ENCODE measurements at places on chromosomes 12 and 14.

DNA sequence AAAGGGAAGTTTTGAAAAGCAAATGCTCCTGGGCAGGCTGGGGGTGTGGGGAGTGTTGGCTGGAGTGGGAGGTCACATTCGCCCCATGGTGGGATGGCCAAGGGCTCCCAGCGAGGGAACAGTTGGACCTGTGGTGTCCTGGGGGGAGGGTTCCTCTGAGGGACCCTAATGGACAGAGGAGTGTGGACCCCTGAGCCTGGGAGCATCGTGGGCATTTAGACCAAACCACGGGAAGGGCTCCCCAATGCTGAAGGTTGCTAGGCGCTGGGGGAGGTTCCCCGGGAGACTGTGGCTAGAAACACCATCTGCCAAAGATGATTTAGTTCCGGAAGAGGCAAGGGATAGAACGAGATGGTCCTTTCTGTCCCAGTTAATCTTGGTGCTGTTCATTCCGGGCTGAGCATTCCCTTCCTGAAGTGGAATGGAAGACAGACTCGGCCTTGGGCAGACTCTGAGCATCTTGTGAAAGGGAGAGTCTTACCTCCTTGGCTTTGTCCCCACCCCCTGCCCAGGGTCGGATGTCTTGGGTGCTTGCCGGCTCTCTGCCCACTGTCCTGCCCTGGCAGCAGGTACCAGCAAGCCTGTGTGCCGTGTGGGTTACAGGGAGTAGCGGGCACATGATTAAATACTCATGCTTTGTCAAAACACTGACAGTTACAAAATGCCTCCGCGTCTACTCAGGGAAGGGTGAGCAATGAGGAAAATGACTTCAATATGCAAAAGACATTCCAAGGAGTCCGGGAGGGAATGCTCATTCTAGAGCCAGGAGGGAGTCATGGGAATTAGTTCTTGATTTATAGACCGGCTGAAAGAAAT is 215.9 kb downstream of the CACNA1C start:
- no peak for DNase-seq

- no peak for DNase-seq
Observed at GRCh38 chr12:131784909-131785762, 43.1 kb upstream of the MMP17 start.

DNA sequence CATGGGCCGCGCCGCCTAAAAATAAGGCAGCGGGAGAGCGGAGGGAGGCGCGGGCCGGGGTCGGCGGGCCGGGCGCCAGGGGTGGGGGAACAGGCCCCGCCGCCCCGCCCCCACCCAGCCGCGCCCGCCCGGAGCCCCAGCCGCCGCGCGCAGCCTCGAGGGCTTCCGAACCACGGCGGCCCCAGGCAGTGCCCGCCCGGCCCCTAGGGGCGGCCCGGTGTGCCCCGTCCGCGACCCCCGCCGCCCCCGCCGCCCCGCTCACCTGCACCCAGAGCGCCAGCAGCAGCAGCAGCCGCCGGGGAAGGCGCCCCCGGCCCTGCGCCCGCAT is 519 bp downstream of the JAG2 start:
- DNase-seq = no peak

- no peak for DNase-seq
Observed at GRCh38 chr12:64837427-64837826, 13.0 kb downstream of the TBC1D30 start.

- no peak for DNase-seq
Observed at GRCh38 chr12:29763301-29763683, 20.4 kb downstream of the TMTC1 start.

DNA sequence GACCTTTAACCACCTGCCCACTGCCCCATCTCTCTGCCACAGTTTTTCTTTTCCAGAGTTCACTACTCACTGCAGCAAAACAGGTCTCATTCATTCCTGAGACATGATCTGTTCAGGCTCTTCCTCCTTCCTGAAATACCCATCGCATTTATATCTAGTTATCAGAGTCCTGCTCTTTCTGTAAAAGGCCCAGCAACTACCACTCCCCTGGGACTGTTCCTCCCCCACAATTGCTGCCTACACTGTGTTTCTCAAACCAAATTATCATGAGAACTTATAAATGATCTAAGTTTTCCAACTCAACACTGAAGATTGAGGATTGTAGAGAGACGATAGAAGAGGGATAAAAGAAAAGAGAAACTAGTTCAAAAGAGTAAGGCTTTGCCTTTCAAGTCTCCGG is 40.8 kb upstream of the EPS8 start:
- no peak for DNase-seq

GRCh38 chr12:51721282-51721940 is 127.1 kb downstream of the FIGNL2 start:
- DNase-seq = peak; percentile 14

- DNase-seq = no peak
Observed at GRCh38 chr12:98698603-98699463, 53.7 kb downstream of the APAF1 start.

GRCh38 chr14:105488781-105489541 is 2.1 kb upstream of the TEDC1 start:
- DNase-seq = no peak

- DNase-seq = no peak
Observed at GRCh38 chr14:54202288-54202687, 194.5 kb upstream of the CDKN3 start.

- DNase-seq = peak; percentile 11
Observed at GRCh38 chr12:153080-153746, 60.7 kb downstream of the SLC6A12 start.

GRCh38 chr12:98332642-98333041 is 182.7 kb upstream of the TMPO start:
- no peak for DNase-seq

GRCh38 chr14:101625336-101626097 is 64.2 kb downstream of the DIO3 start:
- DNase-seq = no peak

GRCh38 chr14:90510159-90510558 is 113.3 kb downstream of the CALM1 start:
- DNase-seq = no peak

DNA sequence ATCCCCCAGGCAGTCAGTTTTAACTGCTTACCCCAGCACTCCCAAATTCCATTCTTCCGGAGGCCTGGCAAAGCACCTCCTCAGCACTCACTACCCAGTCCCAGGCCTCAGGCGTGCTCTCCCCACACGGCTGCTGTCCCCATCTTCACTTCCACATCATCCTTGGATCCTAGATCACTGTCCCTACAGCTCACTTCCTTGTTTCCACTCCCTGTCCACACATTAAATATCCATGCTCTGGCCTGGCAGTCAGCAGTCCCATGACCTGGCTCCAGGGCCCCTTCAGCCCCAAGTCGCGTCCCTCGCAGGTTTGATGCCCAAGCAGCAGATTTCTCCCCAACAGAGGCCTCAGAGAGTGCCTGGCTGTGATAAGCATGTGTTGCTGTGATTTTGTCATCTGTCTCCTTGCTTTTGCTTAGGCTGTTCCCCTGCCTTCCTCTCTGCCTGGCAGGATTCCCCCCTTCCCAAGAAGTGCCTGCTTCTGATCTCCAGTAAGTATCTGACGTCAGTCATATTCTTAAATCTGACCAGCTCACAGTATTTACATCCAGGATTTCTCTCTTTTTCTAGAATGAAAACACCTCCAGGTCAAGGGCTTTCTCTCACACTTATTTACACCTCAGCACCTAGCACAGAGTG is 241.7 kb downstream of the ZFP36L1 start:
- no peak for DNase-seq

DNA sequence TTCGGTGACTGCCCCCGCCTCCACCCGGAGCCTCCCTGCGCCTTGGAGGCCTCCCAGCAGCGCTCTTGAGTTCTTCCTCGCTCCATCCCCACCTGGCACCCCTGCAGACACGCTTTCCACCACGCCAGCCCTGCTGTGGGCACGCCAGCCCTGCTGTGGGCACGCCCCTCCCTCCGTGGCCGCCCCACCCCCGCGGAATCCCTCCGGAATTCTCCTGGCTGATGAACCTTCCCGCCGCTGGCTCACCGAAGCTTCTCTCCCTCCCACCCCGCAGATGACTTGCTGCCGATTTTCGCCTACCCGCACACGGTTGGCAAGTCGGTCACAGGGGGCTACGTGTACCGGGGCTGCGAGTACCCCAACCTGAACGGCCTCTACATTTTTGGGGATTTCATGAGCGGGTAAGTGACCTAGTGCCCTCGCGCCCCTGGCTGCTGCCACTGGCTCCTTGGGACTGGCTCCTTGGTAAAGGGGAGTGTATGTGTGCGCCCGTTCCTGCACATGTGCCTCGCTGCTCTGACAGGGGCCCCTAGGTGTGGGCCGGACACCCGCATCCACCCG is 15.2 kb downstream of the HHIPL1 start:
- no peak for DNase-seq

DNA sequence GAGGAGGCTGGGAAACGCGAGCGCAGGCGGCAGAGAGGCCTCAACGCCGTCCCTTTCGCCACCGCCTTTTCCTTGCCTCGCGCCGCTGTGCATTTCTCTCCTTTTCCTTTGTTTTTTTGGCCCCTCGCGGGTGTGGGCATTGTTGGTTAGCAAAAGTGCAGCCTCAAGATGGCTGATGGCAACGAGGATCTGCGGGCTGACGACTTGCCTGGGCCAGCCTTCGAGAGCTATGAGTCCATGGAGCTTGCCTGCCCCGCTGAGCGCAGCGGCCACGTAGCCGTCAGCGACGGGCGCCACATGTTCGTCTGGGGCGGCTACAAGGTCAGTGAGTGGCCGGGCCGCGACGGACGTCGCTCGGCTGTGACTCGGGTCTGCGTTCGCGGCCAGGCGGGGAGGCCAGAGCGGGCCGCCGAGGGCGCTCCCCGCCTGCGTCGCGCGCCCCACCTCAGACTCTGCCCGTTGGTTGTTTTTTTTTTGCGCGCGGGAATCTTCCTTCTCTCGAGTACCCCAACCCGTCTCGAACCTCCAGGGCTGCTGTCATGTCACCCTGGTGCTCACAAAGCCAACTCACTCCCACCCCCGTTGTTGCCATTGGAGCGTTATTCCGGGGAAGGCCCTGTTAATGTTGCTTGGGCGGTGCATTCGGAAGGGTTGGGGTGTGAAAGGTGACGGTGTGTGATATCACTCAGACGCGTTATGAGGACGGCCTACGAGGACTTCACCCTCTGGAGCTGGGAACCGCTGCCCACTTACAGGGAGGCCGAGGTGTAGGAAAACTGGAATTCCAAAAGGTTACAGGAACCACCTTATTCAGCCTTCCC is 558 bp downstream of the KLHDC2 start:
- peak; percentile 28 for DNase-seq

GRCh38 chr14:102893452-102893851 is 29.0 kb upstream of the AMN start:
- DNase-seq = no peak

DNA sequence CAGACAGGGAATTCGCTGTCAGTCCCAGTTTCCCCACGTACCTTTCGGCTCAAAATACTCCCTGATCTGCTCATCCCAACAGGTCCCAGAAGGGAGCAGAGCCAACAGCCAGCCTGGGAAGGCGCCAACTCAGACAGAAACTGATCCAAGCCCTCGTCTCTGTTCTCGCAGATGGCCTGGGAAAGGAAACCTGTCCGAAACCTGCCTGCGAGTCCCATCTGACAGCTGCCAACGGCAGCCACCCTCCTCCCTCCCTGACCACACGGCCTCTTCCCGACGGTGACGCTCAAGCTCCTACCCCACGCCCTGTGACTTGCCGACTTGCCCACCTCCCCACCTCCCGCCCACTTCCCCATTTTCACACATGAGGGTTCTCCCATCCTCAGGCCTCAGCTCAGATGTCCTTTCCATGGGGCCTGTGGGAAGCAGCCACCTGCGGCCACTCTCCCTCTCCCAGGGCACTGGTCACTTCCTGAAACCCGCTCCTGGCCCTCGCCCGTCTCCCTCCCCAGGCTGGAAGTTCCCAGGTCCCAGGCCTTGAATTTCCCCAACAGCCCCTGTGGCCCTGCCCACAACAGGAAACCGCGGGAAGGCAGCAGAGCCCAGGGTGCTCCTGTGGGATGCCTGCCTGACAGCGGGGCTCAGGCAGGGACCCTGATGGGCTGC is 60.9 kb upstream of the FBRSL1 start:
- no peak for DNase-seq

GRCh38 chr12:122867691-122868461 is 28.0 kb downstream of the VPS37B start:
- no peak for DNase-seq

GRCh38 chr12:96221391-96221790 is 27.2 kb downstream of the ELK3 start:
- no peak for DNase-seq

- no peak for DNase-seq
Observed at GRCh38 chr12:47848853-47849252, 29.1 kb upstream of the HDAC7 start.

- DNase-seq = no peak
Observed at GRCh38 chr14:50750323-50750722, 80.6 kb downstream of the NIN start.

DNA sequence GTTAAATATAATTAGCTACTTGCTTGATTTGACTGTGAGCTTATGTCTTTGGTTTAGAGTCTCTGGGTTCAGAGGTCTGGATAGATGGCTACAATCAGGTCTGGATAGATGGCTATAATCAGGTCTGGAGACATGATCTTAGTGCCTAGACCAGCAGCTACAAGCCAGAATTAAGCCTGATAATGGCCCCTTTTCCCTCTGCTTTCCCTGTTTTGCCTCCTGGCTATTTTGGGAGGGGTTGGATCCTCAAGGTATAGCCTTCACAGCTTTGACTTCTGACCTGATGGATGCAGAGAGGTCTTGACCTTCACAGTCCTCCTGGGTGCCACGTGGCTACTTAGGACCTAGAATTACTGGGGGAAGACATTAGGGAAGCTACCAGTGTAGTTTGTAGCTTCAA is 877.7 kb downstream of the GALC start:
- no peak for DNase-seq

GRCh38 chr14:71629765-71630492 is 302.3 kb upstream of the RGS6 start:
- no peak for DNase-seq

GRCh38 chr12:112375105-112375504 is 7.1 kb downstream of the HECTD4 start:
- DNase-seq = no peak

- no peak for DNase-seq
Observed at GRCh38 chr12:4152145-4152795, 121.3 kb upstream of the CCND2 start.

- DNase-seq = no peak
Observed at GRCh38 chr14:50521912-50522341, 10.4 kb downstream of the MAP4K5 start.

DNA sequence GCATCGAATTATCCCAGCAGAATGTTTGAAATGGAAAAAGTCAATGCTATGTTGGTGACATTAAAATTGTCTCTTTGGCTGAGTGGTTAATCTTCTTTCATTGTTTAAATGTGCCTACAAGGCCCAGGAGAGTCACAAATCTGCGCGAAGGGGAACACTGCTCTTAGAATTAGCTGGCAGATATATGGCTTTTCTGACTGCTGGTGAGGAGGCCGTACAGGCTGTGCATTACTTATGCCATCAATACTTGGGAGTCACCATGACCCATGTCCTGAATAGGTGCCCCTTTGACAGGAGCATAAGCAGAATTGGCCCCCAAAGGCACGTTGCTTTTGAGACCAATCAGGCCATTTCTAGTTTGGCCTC is 521.5 kb downstream of the FUT8 start:
- DNase-seq = no peak
